ENCODE measurements at places on chromosomes 12 and 14. TPM values are rescaled to one million over a fixed set of nuclear protein-coding genes. Genes with fewer than 3 reads are reported as not detected.

- no peaks in the 10 kb centered on the region for H3K27me3 ChIP-seq
- H3K4me1 ChIP-seq = peaks cover 83% of the 10 kb centered on the region
- peaks cover 79% of the 10 kb centered on the region for H3K36me3 ChIP-seq
- H3K4me3 ChIP-seq = no peak overlapping the region
Observed at GRCh38 chr12:106078358-106079010, 60.3 kb downstream of the NUAK1 start.

DNA sequence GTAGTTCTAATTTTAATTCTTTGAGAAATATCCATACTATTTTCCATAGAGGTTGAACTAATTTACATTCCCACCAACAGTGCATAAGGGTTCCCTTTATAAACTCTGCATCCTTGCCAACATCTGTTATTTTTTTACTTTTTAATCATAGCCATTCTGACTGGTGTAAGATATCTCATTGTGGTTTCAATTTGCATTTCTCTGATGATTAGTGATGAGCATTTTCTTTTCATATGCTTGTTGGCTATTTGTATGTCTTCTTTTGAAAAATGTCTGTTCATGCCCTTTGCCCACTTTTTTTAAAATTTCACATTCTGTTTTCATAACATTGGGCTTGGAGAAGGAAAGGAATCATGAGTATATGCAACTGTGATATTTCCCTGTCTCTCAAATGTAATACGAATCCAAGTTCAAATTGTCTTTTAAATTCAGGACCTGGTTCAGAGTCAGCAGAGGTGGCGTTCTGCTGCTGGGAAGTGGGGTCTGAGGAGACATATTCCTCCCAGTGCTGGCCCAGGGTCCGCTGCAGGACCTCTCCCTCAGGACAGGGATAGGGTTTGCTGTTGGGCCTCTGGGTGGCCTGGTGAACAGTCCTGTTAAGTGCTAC lies 81.2 kb upstream of the ETV6 start:
- H3K4me3 ChIP-seq = no peak overlapping the region
- H3K4me1 ChIP-seq = no peaks in the 10 kb centered on the region
- no peaks in the 10 kb centered on the region for H3K27me3 ChIP-seq
- H3K36me3 ChIP-seq = no peaks in the 10 kb centered on the region

The ARMH4 gene
- total RNA-seq = not detected

GRCh38 chr12:69056743-69057515 lies 124.0 kb upstream of the CPM start:
- DNase-seq = peak; percentile 26
- H3K4me1 ChIP-seq = peaks cover 62% of the 10 kb centered on the region
- no peaks in the 10 kb centered on the region for H3K36me3 ChIP-seq
- H3K27ac ChIP-seq = peak overlapping the region; percentile 13
- no peak overlapping the region for H3K4me3 ChIP-seq
- no peaks in the 10 kb centered on the region for H3K27me3 ChIP-seq

DNA sequence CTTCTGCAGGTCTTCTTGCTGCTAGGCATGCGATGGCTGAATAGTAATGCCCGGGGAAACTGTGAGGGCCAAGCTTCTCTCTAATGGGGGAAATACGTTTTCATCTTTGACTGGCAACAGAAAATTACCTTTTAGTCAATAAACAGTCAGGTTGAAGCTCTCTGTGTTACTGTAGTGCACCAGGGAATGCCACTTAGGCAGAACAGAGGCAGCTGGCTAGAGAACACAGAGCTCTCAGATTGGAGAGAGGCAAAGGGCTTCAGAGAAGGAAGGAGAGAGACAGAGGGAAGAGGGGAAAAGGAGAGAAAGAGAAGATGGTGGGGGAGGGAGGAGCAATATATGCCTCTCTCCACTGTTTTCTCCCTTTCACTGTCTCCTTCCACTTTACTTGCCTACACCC lies 6.7 kb downstream of the HSD17B6 start:
- no peak overlapping the region for H3K4me3 ChIP-seq
- H3K4me1 ChIP-seq = no peaks in the 10 kb centered on the region
- H3K27ac ChIP-seq = no peak overlapping the region
- H3K36me3 ChIP-seq = no peaks in the 10 kb centered on the region
- H3K27me3 ChIP-seq = no peaks in the 10 kb centered on the region
- no peak for DNase-seq

The ALDH6A1 gene
- total RNA-seq = 14.2 TPM

DNA sequence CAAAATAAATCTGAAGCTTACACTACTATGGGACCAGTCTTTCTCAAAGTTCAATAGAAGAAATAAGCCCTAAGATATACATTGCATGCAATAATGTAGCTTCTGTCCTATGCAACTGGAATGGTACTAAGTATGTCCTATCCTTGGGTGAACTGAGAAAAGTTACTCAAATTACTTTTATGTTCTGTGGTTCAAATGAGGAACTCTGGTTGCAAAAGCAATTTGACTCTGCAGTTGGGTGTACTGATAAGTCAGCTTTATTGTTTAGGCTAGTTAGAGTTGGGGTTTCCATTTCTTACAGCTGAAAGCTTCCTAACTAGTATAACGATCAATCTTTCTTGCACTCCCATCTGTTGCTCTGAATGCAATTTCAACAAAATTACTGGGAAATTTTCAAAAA lies 29.2 kb downstream of the GPR135 start:
- H3K4me1 ChIP-seq = peaks cover 15% of the 10 kb centered on the region
- no peak for DNase-seq
- H3K4me3 ChIP-seq = no peak overlapping the region
- H3K36me3 ChIP-seq = 0 out of 2 replicates have a peak, but pooled peaks cover 5% of the 10 kb centered on the region
- no peaks in the 10 kb centered on the region for H3K27me3 ChIP-seq

The CLBA1 gene
- 3.8 TPM for total RNA-seq
